Upper lobe of left lung (tissue), 6 donors: ENCODE measurements at places on chromosomes 16 and 17.

DNA sequence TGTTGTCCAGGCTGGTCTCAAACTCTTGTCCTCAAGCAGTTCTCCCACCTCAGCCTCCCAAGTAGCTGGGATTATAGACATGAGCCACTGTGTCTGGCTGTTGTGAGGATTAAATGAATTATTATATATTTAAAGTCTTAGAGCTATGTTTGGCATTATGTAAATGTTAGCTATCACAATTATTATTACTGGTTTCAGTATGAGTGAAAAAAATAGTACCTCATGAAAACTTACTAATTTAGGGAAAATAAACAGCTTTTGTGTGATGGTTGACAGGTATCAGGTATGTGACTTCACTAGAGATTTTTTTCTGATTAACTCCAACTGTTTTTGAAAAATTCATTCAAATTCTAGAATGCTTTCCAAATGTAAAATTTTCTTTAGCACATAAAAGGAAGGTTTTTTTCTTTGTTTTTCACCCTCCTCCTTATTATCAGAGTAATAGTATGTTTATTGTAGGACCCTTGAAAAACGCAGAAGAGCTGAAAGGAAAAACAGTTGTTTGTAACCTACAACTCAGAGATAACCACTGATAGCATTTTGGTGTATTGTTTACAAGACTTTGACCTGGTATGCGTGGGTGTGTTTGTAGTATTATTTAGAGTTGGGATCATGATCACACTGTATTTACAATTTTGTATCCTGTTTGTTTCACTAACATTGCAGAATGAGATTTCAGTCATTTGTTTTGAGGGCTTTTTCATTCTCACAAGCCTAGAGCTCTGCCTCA is 13.2 kb downstream of the NLK start:
- no peak for DNase-seq

- no peak for DNase-seq
These were observed 7.2 kb downstream of the KRT38 start for GRCh38 chr17:41433586-41433985.

DNA sequence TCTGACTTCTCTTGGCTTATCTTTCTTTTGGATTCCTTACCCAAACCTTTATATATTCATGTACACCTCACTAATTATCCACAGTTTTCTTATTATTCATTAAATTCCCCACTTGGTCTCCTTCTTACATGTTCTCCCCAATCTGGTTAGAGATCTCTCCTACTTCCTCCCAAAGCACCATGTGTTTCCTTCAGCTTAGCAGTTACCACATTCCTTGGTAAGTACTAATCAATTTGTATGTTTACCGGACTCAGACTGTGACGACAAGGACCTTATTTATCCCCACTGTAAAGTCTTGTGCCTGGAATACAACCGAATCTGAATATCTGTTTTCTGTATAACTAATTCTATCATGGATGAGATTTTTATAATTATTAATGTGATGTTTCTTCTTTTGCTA is 389.5 kb downstream of the KCNJ2 start:
- no peak for DNase-seq

DNA sequence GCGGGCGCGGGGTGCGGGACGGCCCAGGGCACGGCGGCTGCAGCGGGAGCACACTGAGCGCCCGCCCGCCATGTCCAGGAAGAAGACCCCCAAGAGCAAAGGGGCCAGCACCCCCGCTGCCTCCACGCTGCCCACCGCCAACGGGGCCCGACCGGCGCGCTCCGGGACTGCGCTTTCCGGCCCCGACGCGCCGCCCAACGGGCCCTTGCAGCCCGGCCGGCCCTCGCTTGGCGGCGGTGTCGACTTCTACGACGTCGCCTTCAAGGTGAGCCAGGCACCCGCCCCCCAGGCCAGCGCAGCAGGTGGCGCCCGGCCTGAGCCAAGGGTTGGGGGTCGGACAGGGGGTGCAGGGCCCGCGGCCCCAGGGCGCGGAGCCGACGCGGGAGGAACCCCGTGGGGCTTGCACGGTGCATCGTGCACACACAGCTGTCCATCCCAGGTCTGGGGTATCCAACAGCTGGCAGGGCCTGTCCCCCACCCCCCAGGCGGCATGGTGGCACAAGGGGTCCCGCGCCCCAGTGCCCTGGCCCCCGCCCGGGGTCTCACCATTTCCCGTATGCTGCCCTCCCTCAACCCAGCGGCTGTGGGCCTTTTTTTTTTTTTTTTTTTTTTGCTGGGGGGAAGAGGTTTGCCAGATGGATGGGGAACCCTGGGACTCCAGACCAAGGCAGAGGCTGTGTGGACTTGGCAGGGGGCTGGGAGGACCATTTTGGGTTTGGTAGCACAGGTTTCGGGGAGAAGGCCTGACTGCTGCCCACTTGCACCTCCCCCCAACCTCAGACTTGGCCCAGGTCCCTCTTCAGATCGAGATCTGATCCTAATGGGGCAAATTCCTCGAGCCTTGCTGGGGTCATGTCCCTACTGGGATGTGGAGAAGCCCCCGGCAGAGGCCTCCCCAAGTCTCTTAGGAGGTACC is 547 bp downstream of the RAB26 start:
- peak; percentile 88 for DNase-seq

DNA sequence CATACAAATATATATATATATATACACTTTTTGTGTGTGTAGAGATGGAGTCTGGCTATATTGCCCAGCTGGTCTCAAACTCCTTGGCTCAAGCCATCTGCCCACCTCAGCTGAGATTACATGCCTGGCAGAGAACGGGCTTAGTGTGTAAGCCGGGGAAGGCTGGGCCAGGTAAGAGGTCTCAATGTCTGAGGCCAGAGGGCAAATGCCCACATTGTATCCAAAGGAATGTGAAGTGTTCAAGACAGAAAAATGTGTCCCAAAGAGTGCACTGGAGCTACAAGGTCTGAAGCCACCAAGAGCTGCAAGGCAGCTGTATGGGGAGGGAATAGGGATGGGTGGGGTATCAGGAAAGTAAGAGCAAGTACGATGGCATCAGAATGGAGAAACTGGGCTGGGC is 8.8 kb downstream of the CD2BP2 start:
- no peak for DNase-seq

GRCh38 chr16:62342216-62342615 is 306.0 kb upstream of the CDH8 start:
- no peak for DNase-seq

GRCh38 chr17:61659437-61659836 is 68.4 kb upstream of the NACA2 start:
- DNase-seq, result no peak

GRCh38 chr16:85534536-85535351 is 78.4 kb upstream of the GSE1 start:
- DNase-seq, result no peak

GRCh38 chr17:48132385-48132784 is 24.8 kb downstream of the SNX11 start:
- DNase-seq, result no peak

GRCh38 chr17:44952946-44953475 is 5.4 kb upstream of the KIF18B start:
- DNase-seq, result no peak

- DNase-seq, result no peak
These were observed 62.6 kb downstream of the MSI2 start for GRCh38 chr17:57318913-57319312.

DNA sequence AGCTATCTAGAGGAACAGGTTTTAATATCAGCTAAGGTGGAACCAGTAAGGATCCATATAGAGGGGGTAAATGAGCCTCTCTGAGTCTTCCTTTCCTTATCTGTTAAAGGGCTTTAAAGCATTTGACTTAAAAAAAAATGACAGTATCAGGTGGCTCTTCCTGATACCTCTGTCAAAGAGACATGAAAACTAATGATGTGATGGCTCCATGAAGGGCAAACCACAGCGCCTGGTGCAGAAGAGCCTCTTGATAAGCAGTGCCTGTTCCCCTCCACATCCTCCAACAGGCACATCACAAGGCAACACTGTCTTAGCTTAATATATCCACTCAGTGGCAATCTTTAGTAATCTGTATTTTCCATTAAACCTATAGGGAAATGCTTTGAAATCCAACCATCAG is 68.9 kb downstream of the USP31 start:
- no peak for DNase-seq

GRCh38 chr16:86565181-86565631 is 1.4 kb upstream of the FOXC2 start:
- DNase-seq, result no peak

GRCh38 chr17:63382826-63383225 is 63.3 kb downstream of the CYB561 start:
- no peak for DNase-seq

- no peak for DNase-seq
These were observed 241.6 kb upstream of the SALL1 start for GRCh38 chr16:51392521-51393187.

DNA sequence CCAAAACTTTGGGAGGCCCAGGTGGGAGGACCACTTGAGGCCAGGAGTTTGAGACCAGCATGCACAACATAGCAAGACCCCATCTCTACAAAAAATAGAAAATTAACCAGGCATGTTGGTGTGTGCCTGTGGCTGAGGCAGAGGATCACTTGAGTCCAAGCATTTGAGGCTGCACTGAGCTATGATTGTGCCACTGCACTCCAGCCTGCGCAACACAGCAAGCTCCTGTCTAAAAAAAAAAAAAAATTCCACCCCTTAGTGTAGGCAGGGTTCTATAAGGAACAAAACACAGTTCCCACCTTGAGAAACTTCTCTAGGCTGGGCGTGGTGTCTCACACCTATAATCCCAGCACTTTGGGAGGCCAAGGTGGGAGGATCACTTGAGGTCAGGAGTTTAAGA is 36.3 kb upstream of the HAPSTR1 start:
- no peak for DNase-seq

DNA sequence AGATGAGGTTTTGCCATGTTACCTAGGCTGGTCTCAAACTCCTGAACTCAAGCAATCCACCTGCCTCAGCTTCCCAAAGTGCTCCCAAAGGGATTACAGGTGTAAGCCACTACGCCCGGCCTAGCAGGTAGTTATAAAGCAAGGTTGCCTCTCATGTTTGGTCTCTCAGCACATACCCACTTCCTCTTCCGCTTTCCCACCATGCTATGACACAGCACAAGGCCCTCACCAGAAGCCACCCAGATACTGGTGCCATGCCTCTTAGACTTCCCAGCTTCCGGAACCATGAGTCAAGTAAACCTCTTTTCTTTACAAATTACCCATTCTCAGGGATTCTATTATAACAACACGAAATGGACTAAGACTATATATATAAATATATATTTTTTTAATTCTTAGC is 143.6 kb downstream of the COPRS start:
- no peak for DNase-seq

GRCh38 chr16:8569650-8570346 is 20.5 kb downstream of the TMEM114 start:
- DNase-seq, result peak; percentile 75

- no peak for DNase-seq
These were observed 332.0 kb upstream of the MAF start for GRCh38 chr16:79932572-79932971.

DNA sequence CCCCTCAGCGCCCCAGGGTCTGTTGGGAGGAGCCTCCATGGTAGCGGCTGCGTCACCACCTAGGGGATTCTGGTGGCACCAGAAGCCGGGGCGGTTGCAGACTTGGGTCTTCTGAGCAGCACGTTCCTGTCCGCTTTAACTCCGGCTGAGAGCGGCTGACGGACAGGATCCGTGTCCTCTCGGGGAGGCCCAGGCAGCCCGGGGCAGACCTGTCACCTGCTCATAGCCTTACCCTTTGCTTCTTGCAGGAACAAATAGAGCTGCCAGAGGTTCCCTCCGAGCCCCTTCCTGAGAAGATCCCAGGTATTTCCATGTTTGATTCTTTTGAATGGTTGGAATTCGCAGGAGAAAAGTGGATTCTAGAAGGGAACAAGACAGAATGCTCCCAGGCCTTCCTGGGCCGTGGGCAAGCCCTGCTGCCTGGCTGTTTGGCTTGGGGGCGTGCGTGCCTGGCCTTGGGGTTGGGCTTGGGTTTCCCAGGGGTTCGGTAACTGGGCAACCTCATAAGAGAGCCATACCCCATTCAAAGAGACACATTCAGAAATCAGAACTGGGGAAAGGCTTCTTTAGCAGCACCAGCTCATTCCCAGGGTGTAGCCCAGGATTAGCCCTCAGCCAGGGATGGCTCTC is 6.6 kb downstream of the CHMP6 start:
- DNase-seq, result no peak

GRCh38 chr17:10352893-10353292 is 19.9 kb downstream of the MYH13 start:
- DNase-seq, result no peak

- peak; percentile 87 for DNase-seq
These were observed 14.5 kb downstream of the TRAF7 start for GRCh38 chr16:2170080-2170479.

- DNase-seq, result no peak
These were observed 349.2 kb upstream of the SALL1 start for GRCh38 chr16:51500306-51500705.

DNA sequence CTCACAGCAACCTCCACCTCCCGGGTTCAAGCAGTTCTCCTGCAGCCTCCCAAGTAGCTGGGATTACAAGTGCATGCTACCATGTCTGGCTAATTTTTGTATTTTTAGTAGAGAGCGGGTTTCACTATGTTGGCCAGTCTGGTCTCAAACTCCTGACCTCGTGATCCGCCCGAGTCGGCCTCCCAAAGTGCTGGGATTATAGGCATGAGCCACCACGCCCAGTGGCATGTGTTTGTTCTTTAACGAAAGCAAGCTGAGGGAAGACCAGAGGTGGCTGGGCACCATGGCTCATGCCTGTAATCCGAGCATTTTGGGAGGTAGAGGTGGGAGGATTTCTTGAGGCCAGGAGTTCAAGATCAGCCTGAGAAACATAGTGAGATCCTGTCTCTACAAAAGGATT is 18.1 kb downstream of the TNFRSF13B start:
- no peak for DNase-seq

GRCh38 chr16:67862623-67863583 is 9.9 kb upstream of the EDC4 start:
- no peak for DNase-seq

- DNase-seq, result no peak
These were observed 14.6 kb downstream of the SCIMP start for GRCh38 chr17:5220074-5220473.

DNA sequence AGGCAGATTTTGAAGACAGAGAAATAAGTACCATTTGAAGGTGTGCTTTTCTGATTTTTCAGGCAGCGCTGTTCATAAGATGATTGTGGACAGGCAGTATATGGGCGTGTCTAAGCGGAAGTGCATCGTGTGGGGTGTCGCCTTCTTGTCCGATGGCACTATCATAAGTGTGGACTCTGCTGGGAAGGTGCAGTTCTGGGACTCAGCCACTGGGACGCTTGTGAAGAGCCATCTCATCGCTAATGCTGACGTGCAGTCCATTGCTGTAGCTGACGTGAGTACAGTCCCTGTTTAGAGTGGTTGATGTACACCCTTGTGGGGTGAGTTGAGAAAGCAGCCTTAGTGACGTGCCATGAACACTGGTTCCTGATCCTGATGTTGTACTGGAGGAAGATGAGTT is 10.7 kb downstream of the UTP4 start:
- DNase-seq, result no peak
